ENCODE measurements at places on chromosomes 4 and X.

- no peak for DNase-seq
These were observed 209.1 kb upstream of the JADE1 start for GRCh38 chr4:128600410-128600809.

GRCh38 chrX:152037183-152037582 is 62.7 kb upstream of the GABRE start:
- DNase-seq, result no peak

- no peak for DNase-seq
These were observed 37.8 kb upstream of the DIPK2B start for GRCh38 chrX:45238489-45238888.

DNA sequence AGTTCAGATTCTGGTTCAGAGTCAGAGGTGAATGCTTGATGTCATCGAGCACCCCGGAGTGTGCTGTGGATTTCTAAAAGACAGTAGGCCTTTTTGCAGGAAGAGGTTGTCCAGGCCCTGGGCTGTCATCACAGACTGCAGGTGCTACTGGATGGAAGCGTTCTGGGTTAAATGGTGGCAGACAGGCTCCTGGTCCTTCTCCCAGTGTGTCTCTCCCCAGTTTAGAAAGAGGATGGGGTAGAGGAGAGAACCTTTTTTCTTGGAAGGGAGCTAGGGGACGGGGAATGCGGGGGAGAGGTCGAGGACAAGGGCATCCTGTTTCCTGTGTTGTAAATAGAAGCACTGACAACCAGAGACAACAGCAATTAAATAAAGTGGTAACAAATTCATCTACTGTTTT is 102.3 kb upstream of the NUDT6 start:
- DNase-seq, result no peak

DNA sequence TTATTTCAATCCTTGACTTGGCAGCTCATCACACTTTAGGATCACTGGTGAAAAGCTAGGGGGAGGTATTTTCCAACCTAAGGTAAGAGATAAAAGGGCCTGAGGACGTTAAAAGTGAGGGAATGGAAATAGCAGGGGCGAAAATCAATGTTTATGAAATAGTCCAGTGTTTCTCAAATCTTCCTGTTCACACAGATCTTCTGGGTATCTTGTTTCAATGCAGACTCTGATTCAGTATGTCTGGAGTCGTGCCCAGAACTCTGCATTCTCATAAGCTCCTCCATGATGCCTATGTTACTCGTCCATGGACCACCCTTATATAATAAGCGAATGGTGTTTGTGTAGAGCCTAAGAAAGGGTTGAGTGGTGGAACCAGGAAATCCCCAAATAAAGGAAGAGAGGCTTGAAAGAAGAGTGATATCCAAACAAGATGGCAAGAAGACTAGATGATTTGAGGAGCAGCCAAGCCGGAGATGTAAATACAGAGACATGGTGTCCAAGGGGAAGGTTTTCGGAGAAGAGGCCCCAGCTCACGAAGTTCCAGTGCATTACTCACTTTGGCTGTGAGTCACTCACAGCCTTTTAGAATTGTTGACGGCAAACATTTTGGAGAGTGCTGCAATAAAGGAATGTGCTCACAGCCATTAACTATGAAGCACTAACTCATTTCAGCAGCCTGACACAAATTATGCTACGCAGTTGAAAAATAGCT is 215.6 kb upstream of the PPARGC1A start:
- no peak for DNase-seq

Data from stimulated activated naive B cell treated with anti-CD40 and anti-IgM and Interleukin-4, amounts not matched to agents 10 μg/mL and 1 μg/mL and 100 μg/mL, for 72 hours (primary cell).